Stimulated activated CD4-positive, alpha-beta T cell treated with anti-CD3 and anti-CD28 coated beads, Interleukin-15, amount 100 ng/mL, for 1 hour (primary cell): ENCODE measurements at places on chromosomes 5 and 9.

GRCh38 chr5:150946351-150946905, 41.6 kb upstream of the ZNF300 start:
- no peak for DNase-seq

- no peak for DNase-seq
These were observed 39.0 kb downstream of the FAM240B start for GRCh38 chr9:38680837-38681445.

DNA sequence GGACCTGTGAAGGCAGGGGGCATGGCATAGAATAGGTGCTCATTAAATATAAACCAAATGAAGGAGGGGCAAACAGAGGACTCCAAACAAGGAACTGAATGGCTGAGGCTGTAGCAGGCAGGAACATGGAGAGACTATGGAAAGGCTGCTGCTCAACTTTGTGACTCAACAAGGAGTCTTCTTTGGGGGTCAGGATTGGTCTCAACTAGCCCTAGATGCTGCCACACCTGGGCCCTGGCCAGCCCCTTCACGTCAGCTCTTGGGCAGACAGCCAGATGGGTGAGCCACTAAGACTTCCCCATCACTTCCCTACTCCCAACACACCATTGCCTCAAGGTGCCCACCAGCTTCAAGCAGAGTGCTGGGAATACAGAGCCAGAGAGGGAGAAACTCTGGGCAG, 11.0 kb downstream of the RPP25L start:
- no peak for DNase-seq

- no peak for DNase-seq
These were observed 9.3 kb upstream of the MYOT start for GRCh38 chr5:137858223-137858916.

- no peak for DNase-seq
These were observed 58.6 kb upstream of the LMNB1 start for GRCh38 chr5:126718236-126718868.

GRCh38 chr5:92179651-92180050, 796.5 kb upstream of the ARRDC3 start:
- no peak for DNase-seq

GRCh38 chr5:159411115-159411514, 80.8 kb upstream of the IL12B start:
- no peak for DNase-seq

DNA sequence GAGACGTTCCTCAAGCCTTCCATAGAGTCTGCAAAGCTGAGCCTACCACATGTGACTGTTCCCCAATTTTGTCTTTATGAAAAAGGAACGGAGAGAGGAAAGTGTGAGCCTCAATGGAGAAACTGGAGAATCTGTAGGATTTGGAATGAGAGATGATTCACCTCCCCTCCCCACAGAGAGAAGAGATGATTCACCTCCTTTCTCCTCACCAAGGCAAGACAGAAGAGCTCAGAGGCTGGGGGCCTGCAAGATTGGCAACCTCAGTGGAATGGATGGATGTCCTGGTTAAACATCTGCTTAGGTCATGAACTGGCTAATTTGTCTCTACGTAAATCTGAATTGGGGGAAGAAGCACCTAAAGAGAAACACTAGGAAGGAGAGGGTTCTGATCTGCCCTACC, 17.0 kb upstream of the MOCS2 start:
- no peak for DNase-seq

DNA sequence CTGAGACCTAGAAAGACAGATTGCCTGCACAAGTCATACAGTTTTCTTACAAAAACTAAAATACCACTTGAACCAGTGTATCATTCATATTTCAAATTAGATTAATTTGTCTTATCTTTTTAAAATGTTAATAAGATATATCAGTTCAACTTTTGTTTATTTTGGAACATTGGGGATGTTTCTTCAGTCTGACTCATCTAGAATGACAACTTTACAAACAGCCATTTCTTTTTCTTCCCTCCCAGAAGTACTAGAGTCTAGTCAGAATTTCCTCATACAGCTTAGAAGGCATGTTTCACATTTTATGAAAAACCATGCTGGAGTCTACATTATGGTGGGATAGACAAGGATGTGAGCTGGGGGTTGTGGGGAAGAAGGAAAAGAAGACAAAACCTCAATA, 262.5 kb downstream of the NFIB start:
- DNase-seq = no peak

DNA sequence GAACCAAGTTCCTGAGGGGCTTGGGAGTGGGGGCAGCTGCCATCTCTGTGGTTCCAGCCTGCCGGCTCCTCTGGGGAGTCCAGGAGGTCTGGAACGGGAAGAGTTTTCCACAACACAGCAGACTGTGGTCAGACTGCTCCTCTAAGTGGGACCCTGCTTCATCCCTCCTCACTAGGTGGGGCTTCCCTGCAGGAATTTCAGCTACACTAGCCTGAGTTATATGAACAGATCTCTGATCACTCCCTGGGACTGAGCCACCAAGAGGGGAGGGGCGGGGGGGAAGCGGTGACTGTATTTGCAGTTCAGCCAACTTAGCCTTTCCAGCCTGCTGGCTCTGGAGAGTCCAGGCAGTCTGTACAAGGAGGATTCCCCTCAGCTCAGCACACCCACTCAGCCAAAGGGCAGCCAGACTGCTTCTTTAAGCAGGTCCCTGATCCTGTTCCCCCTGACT, 19.4 kb downstream of the DTWD2 start:
- no peak for DNase-seq

DNA sequence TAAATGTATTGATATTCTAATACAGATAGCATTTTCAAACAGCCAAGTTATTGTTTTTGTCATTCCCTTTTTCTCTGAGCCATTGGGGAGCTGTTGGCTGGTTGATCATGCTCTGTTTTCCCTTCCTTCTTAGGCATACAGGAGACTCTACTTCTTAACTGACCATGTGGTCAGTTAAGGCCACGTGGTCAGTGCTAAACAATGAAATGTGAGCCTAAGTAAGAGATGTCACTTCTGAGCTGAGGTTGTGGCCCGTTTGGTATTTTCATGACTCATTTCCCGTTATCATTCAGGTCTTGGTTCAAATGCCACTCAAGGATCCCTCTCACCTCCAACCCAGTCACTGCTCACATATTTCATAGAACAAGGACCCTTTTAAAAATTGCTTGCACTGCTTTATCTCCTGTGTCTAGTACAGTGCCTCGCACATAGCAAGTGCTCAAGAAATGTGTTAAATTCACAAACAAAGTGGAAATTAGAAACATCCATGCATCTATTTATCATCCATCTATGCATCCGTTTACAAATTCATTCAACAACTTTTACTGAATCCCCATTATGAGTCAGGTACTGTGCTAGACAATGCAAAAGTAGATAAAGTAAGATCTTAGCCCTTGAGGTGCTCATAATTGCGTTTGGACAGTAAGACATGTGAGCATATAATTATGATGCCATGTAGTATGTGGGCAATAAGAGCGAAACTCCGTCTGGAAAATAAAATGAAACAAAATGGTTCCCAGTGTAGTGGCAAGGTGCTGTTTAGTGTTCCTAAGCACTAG, 50.7 kb downstream of the ARRDC3 start:
- no peak for DNase-seq

DNA sequence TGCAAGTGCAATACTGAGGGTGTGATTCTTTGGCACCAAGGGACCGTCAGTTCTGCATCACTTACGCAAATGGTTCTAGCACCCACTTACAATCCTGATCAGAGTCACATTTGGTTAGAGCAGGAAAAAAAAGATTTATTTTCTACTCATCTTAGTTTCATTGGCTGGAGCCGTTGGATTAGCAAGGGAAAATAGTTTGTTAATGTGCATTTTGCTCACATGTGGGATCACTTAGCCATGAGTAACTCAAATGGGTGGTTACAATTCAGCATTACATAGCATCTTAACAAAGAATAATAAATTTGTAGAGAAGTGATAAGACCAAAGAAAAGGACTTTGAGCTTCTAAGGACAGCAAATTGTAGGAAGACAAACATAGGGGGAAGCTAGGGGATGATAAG, 216.9 kb downstream of the AUH start:
- DNase-seq = no peak

- no peak for DNase-seq
These were observed 121.8 kb upstream of the TMEM161B start for GRCh38 chr5:88390481-88390880.

GRCh38 chr5:39138892-39139291, 64.7 kb upstream of the RICTOR start:
- DNase-seq = no peak

DNA sequence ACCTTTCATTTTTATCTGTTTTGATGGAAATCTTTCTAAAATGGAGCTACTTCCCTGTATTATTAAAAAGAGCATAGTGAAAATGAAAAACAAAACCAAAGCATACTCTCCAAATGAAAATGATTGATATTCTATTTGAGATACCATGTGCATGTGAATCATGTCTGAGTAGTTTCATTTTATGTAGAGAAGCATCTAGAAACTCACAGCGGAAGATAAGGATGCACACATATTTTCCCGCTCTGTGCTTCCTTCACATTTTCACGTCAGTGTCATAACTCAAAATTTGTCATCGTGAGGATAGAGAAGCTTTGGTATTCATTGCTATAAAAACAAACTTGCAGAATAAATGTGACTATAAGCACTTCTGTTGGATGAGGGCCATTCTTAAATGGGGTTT, 34.0 kb upstream of the CLINT1 start:
- DNase-seq = no peak

GRCh38 chr5:139787568-139788293, 7.9 kb upstream of the PSD2 start:
- DNase-seq = peak; percentile 76

GRCh38 chr9:133477992-133478850, 678 bp downstream of the SLC2A6 start:
- DNase-seq = no peak

GRCh38 chr5:154244476-154244875, 53.9 kb downstream of the GALNT10 start:
- DNase-seq = no peak

GRCh38 chr9:135907431-135908092, at the start of gene CAMSAP1:
TSS of gene CAMSAP1 (minus strand) at chr9:135907546. CDS start at chr9:135907159, 387 bp downstream.
- DNase-seq = peak; percentile 95

GRCh38 chr5:160852049-160852448, at the start of gene ATP10B:
TSS of gene ATP10B (minus strand) at chr5:160852211. CDS start at chr5:160688074, 164,137 bp downstream.
- no peak for DNase-seq

DNA sequence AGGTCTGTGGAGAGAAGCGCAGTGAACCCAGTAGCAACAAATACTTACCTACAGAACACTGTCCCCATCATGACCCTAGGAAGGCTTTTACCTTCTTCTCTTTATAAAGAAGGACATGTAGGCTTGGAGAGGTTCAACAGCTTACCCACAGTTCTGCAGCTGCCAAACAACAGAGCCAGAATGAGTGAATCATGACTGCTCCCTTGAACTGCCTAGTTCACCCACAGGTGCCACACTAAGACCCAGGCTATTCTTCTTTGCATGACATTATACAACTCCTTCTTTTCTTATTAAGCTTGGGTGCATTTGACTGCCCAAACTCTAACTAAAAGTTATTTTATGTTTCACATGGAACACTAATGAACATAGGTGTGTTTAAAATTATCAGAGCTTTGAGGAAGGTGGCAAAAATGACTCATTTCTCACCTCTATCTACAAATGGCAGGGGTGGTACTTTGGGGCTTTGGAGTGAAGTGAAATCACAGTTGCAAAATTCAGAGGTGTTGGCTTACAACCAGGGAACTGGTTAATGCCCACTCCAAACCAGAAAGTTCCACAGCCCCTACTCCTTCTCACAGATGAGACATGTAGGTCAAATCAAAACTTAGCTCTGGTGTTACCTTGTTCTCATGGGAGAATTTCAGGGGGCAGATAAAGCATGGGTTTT, 201.6 kb downstream of the SEMA6A start:
- DNase-seq = no peak
